M059J (cell line): ENCODE measurements at places on chromosomes 11 and 22. TPM values are rescaled to one million over a fixed set of nuclear protein-coding genes. Genes with fewer than 3 reads are reported as not detected.

DNA sequence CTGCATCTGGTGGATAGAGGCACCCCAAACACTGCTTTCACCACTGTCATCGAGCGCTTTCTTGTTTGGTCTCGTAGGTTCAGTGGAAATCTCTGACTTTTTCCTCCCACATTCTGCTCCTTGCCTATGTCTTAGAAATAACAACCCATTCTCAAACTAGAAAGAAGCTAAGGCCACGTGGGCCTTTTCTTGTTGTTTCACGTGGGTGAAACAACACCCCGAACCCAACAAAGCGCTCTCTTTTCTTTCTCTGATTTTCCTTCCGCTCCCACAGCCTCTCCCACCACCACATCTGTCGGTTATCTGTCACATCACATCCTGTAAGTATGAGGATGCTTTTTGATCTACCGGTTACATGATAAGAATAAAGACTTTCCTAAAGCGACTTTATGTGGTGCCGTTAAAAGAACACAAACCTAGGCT lies 77.1 kb downstream of the LINC01488 start:
- DNase-seq, result no peak

DNA sequence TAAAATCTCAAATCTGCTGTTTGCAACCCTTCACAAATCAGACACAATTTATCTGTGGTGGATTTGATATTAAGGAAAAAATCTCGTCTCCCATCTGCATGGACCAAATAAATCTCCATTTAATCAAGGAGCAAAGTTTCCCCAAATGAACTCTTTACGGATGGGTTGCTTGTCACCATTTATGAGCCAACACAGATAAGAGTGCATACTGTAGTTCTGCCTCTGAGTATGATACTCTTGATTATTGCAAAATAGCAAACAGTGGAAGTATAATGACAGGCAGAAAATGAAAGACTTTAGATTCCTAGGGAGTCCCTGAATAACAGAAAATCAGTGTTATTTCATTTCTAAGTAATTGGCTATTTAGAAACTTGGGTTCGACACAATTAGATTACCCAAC lies 1395.9 kb downstream of the FAM181B start:
- DNase-seq, result no peak

The IL17RA gene
- 7.9 and 13.4 TPM in 2 replicates for total RNA-seq

The DMC1 gene
- total RNA-seq, result 0.10 TPM in 1 of 2 replicates, not detected in the other

The CTTN gene
- 127 and 147 TPM in 2 replicates for total RNA-seq

The BIK gene
- 0.86 and 1.1 TPM in 2 replicates for total RNA-seq

The ANGPTL5 gene
- not detected in 2 replicates for total RNA-seq

The LRRC4C gene
- 0.15 and 0.17 TPM in 2 replicates for total RNA-seq

The TMEM126B gene
- 103 and 117 TPM in 2 replicates for total RNA-seq

The C11orf65 gene
- 1.9 TPM in 1 of 2 replicates, not detected in the other for total RNA-seq
